ENCODE measurements at places on chromosomes 4 and X. TPM values are rescaled to one million over a fixed set of nuclear protein-coding genes. Genes with fewer than 3 reads are reported as not detected.

Gene MGST2
- polyA plus RNA-seq = 48.6 TPM

Gene COQ2
- 14.2 TPM for polyA plus RNA-seq

- DNase-seq = no peak
Measured at GRCh38 chr4:81562093-81562492, 90.4 kb upstream of the RASGEF1B start.

GRCh38 chrX:46180258-46180687, 364.9 kb downstream of the ZNF674 start:
- DNase-seq = no peak

GRCh38 chrX:30488092-30488491, 89.5 kb downstream of the TASL start:
- DNase-seq = no peak

DNA sequence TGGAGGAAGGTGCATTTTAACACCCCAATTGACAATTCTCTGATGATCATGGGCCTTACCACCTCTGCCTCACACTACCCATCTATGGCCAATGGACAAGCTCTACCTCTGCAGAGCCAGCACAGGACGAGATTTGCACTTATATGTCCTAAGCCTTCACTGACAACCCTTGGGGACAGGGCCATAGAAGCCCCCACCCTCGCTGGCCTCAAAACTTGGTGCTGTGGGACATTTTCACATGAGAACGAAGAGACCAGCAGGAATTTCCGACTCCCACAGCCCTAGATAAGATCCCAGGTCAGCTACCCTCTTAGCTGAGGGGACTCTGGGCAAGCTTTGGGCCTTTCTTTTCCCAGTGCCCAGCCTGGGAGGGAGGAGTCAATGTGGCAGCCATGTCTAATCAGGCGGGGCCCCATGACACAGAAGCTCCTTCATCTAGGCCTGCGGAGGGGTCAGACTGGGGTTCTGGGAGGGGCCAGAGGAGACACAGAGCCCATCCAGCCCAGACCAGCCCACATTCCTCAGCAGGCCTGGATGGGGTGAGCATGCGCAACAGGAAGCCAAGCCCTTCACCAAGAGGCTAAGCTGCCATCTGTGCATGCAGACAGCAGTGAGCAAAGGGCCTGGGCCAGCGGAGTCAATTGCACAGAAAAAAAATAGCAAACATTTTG, 12.1 kb downstream of the PJA1 start:
- peak; percentile 69 for DNase-seq

GRCh38 chr4:151806511-151806927, 45.7 kb upstream of the GATB start:
- no peak for DNase-seq
